Stimulated activated CD4-positive, alpha-beta T cell treated with anti-CD3 and anti-CD28 coated beads, Interleukin-12 subunit alpha, Interleukin-12 subunit beta, amount 100 ng/mL, for 24 hours (primary cell): ENCODE measurements at places on chromosomes 12 and 14.
A peak's percentile ranks its signal among the peaks of the same experiment; 100 is the strongest.

DNA sequence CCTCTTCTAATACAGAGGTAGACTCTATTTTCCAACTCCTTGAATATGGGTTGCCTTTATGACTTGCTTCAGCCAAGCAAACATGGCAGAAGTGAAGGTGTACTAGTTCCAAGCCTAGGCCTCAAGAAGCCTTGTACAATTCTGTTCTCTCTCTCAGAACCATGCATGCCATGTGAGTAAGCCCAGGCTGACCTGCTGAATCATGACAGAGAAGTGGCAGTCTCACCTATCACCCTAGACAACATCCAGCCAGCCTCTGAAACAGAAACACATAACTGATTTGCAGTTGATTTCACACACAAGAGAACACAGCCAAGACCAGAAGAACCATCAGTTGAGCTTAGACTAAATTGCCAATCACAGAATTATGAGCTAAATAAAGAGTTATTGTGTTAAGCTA lies 157.2 kb downstream of the GARIN6 start:
- DNase-seq, result no peak

GRCh38 chr14:24315807-24316596 lies 4.7 kb downstream of the LTB4R start:
- no peak for DNase-seq

GRCh38 chr12:109860977-109861376 lies 19.4 kb downstream of the GLTP start:
- DNase-seq, result no peak

GRCh38 chr12:26451763-26452162 lies 256.4 kb downstream of the SSPN start:
- no peak for DNase-seq

DNA sequence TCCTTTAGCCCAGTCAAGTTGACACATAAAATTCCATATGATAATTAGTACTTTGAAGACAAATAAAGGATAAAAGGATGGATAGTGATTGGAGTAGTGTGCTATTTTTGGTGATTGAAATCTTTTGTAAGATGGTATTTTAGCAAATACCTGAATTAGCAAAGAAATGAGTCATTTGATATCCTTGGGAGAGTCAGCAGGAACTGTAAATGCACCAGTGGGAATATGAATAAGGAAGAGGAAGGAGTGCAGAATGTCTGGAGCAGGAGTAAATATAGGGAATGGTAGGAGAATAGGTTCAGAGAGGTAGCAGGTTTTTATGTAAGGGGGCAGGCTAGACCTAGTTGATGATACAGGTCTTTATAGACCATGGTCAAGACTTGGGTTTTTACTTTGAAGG lies 75.0 kb downstream of the TRMT5 start:
- DNase-seq, result no peak

DNA sequence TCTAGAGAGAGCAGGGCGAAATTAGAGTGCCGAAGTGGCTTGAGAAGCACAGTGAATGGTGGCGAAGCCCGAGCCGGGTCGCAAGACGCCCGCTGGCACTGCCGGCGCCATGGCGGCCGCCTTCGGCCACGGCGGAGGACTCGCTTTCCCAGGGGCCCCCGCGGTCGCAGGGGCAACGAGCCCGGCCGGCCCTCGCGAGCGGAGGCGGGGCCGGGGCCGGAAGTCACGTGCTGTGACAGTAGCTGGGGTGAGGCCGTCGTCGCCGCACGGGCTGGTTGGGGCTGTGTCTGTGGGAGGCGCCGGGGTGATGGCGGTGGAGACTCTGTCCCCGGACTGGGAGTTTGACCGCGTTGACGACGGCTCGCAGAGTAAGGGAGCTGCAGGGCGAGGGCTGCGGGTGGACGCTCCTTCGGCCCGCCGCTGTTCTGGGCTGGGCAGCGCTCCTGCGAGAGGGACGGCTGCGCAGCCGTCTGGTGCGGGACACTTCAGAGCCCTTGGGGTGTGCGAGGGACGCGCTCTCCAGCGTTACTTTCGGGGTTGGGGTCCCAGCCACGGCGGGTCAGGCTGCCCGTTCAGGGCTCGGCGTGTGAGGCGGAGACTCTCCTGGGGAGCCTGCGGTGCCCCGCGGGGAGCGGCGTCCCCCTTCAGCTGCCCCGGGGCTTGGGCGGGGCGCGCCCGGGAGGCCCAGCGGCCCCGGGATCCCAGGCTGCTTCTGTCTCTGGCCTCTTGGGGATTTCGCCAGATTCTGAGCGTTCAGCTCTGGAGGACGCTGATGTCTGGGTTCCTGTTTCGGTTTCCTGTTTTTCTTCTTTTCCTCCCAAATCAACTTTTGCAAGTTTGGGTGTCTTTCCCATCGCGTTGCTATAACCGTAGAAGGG lies at the start of gene WASHC4:
WASHC4 (plus strand) TSS at position 238 of the 878 bp plus-strand sequence; CDS start at position 308, 70 bp downstream.
- DNase-seq, result peak; percentile 85

DNA sequence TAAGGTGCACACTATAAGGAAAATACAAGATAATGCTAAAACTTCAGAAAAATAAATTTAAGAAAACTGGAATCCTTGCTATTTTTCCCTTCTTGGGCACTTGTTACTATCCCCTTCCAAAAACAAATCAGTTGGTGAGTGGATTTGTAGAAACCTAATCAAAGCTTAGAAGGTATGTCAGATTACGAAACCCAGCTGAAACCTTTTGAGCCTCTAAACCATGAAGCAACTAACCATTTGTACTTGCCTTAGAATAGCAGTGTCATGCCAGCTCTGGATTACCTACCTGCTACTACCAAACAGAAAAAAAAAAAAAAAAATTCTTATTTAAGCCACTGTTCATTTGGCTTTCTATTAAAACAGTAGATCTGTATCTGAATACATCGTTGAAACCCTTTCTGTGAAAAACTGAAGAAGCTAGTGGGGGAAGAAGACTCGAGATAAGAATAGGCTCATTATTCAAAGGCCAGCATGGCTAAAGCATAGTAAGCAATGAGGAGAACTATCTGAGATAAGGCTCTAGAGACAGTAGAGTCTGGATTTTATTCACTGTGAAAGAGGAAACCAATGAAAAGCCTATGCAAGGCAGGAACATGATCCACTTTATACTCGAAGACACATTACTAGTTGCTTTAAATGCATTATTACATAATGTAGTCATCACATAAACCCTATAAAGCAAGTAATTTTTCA lies 30.2 kb downstream of the OSBPL8 start:
- DNase-seq, result no peak

GRCh38 chr14:61891170-61891569 lies 128.9 kb downstream of the SNAPC1 start:
- DNase-seq, result no peak

- DNase-seq, result no peak
Observed at GRCh38 chr14:32233260-32233659, 30.2 kb upstream of the RNU6-8 start.

- DNase-seq, result no peak
Observed at GRCh38 chr12:28865776-28866175, 283.3 kb upstream of the FAR2 start.

- no peak for DNase-seq
Observed at GRCh38 chr12:64010069-64010686, 165.7 kb downstream of the SRGAP1 start.

DNA sequence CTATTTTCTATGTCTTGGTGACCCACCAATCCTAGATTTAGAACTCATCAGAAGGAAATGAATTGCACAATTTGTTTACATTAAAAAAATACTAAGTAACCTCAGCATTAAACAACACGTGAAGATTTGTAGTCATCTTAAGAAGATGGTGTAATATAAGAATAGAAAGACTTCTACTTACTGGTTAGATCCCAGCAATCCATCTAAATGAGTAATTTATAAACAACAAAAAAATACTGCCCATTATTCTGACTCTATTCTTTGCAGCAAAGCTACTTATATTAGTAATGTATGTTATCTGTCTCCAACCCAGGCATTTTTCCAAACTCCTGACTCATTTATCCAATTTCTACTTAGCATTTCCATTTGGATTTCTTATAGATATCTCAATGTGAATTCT lies 67.8 kb downstream of the CD163L1 start:
- no peak for DNase-seq

- no peak for DNase-seq
Observed at GRCh38 chr14:54711812-54712464, 145.0 kb downstream of the SAMD4A start.

- no peak for DNase-seq
Observed at GRCh38 chr14:32090686-32091085, 13.6 kb downstream of the ARHGAP5 start.

DNA sequence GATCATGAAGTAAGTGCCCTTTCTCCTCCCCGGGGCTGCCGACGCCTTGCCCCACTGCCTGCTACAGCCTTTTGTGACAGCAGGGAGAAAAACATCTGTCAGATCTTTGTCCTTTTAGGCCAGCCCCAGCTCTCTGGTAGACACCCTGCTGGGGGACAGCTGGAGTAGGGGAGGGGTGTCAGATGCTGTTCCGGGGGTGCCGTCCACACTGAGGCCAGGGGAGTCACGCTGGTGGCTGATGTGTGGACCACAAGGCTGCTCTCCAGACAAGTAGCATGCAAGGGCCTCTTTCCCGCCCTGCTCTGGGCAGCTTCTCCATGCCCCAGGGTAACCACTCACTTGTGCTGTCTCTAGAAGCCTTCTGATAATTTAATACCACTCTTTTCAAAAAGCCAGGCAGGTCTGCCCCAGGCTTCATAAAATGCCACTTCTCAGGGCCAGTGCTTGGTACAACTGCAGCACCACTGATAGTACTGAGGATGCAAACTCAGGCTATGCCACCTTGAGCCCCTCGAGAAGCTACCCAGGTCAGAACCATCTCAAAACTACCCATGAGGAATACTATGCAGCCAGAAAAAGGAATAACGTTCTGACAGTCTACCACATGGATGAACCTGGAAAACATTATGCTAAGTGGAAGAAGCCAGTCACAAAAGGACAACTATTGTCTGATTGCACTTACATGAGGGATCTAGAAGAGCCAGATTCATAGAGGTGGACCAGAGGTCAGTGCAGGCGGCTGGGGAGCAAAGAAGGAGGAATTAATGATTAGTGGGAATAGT lies 66.0 kb upstream of the RIN3 start:
- no peak for DNase-seq

DNA sequence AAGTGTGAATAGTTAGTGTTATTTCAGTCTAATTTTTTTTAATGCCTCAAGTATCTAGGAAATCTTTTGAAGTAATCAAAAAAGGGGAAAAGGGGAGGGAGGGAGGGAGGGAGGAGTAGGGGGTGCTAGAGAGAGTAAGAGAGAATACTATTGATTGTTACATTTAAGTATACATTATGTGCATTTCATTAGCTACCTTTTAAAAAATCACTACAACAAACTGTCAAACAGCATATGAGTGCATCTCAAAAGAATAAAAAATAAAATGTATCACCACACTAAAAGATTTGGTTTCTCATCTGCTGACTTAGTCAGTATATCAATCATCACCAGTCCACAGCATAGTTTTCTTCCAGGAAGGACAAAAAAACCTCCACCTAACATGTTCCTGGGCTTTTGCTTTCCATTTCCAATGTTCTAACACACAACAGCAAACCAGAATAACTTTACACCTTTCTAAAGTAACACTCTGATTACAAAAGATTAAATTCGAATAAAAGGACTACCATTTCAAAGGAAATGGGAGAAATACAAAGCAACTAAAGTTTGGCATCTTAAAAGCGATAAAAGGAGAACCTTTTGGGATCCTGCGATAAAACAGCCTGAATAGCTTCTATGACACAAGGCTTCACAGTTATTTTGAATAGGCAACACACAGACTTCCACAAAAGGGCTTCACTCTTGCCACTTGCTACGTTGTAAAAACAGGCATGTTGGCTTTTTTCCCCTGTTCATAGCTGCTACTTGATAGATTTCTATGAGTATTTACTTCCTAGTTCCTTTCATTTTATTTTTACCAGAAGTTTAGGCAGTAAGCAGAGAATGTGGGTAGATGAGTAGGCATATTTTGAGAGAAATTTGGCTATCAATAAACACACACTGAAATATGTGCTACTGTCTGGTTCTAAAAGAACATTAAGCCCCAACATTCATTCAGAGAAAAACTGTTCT lies 160.9 kb downstream of the EPS8 start:
- DNase-seq, result no peak
